ENCODE measurements at places on chromosomes 7 and 10.

DNA sequence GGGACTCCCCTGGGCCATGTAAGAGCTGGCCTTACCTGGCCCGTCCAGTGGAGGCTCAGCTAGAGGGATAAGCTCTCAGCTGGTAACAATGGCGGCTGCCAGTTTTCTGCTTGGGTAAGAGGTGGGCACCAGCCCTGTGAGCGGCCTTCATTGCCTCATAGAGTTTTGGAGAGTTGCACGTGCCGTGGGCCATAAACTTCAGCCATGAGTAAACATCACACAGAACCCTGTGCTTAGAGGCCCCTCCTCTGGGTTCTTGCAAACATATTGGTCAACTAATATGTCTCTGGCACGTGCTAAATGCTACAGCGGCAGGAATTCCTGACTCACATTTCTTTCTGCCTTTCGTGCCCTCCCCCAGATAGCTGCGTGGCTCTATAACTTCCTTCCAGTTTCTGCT is 103.9 kb upstream of the LEP start:
- no peak for DNase-seq

- no peak for DNase-seq
Measured at GRCh38 chr7:73844848-73845460, 2.6 kb upstream of the METTL27 start.

DNA sequence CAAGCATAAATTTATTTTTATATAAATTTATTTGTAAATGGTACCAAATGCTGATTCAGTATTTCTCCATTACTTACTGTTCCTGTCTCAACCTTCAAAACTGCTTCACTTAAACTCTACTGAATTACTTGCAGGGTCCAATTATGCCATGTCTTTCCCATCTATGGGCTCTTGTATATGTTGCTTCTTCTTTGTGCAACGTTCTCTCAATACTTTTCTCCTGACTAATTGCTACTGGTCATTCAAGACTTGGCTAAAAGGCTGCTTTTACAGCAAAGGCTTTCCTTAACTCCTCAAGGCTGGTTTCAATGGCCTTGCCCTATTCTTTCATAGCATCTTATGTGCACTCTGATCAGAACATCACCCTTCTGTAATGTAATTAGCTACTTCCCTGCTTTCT is 67.9 kb downstream of the RNLS start:
- DNase-seq: no peak

DNA sequence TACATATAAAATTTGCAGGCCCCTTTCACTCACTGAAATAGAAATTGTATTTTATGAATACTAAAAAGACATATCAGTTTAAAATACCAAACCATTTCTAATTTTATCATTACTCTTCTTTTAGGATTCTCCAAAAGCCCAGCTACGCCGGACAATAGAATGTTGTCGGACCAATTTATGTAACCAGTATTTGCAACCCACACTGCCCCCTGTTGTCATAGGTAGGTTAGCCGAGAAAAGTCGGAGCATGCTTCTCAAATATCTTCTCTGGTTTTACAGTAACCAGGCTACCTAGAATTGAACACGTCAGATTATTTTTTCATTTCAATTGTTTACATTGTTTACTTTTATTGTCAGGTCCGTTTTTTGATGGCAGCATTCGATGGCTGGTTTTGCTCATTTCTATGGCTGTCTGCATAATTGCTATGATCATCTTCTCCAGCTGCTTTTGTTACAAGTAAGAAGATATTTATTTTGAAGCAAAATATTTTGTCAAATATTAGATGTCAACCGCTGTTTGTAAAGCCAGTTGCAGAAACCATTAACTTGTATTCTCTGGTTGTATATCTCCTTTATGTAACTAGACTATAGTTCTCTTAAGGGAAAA is 57.6 kb downstream of the MMRN2 start:
- DNase-seq: no peak

DNA sequence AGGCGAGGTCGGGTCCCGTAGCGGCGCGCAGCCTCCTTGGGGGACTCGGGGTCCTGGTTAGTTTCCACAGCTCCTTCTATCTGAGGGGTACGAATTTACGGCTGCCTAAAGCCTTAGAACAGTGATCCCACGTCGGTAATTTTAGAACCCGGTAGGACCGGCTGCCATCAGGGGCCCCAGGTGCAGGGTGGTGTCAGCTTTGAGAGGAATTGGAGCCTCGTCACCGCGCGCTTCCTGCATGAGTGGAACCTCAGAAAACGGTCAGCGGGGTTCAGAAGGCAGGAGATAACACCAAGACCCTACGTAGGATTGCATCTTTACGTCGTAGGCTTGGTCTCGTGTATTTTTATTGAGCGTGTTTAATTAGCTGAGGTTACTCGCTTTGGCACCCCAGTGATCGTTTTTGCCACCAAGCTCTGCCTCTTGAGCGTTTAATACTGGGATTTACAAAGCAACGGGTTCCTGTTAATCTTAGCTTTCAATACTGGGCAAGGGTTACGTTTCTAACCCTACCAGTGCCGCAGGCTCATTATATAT is 443 bp downstream of the RNF32 start:
- no peak for DNase-seq

DNA sequence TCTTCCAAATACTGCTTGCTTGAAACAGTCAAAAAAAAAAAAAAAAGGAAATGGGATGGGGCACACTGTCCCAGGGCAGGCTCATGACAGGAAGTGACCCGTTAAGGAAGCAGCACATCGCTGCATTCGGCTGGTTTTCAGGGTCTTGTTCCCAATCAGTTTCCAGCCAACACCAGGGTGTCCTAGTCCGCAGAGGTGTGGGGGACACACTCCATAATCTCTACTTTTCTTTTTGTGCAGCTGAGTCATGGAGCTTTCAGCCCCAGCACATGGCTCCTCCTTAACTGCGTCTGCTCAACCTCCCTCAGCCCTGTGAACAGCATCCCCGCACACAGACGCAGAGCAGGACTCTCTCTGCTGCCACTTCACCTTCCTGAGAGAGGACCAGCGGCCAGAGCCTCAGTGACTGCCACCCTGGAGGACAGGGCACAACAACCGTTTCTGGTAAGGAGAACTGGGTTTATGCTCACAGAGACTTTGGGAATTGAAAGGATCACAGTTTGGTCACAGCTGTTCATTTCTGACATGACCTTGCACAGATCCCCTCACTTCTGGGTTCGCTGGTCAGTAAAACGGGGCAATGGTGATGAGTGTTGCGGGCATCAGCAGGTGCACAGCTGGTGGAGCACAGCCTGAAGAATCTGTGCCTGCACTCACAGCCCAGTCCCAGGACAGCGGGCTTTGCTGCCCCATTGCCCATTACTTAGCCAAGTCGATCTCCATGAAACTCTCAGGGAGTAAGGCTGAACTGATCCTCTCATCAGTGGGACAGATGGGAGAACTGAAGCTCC is at the start of gene GIMAP5:
Gene GIMAP5, plus strand, starts transcription at position 154 of the 791 bp plus-strand sequence. CDS start 3,467 bp downstream, outside the sequence.
- peak; percentile 16 for DNase-seq

- DNase-seq: no peak
Measured at GRCh38 chr7:133837224-133837623, 289.9 kb upstream of the LRGUK start.

DNA sequence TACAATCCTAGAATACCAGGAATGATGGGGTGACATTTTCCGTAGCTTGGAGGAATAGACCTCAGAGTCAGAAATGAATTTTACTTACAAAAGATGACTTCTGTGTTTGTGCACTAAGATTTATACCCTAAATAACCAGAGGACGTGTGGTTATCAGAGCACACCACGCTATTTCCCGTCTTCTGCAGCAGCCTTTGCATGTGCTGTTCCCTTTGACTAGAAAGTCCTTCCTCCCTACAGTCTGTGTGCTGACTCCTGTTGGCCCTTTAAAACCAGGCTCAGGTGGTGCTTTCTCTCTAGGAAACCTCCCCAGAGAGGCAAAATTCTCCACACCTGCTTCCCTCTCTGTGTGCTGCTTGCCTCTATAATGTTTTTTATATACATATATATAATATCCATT is 73.3 kb upstream of the SMNDC1 start:
- no peak for DNase-seq

Data from T-helper 2 cell (primary cell).